ENCODE measurements at places on chromosomes 12 and 14.

GRCh38 chr12:18690653-18691052 lies 47.2 kb downstream of the PLCZ1 start:
- no peak for DNase-seq

DNA sequence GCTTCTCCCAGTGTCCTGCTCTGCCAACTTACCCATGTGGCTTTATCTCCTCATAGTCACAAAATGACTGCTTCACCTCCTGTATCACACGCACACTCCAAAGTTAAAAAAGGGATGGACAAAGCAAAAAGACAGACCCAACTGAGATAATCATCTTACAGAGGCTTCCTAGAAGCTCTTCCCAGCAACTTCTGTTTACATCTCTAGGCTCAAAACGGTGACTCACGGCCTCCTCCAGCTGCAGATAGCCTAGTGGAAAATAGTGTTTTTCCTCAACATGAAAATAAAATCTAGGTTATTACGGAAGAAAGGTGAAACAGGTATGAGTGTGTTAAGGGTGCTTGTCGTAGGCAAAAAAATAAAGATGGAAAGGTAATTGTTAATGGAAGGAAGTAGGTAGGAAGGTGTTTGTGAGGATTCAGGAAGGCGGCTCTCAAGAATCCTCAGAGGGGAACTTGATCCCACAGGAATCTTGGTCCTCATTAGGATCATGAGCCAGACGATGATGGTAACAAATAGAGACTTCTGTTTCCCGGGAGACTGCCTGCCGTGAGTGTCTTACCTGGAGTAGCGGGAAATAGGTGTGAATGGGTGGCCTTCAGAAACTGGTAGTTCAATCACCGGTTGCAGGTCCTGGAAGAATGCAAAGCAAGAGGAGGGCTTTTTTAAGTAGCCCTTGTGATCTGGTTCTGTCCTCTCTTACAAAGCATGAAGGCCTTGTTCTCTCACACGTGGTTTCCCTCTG lies 487.5 kb upstream of the TMEM132C start:
- no peak for DNase-seq

GRCh38 chr12:59403259-59403932 lies 192.4 kb upstream of the SLC16A7 start:
- DNase-seq: no peak

DNA sequence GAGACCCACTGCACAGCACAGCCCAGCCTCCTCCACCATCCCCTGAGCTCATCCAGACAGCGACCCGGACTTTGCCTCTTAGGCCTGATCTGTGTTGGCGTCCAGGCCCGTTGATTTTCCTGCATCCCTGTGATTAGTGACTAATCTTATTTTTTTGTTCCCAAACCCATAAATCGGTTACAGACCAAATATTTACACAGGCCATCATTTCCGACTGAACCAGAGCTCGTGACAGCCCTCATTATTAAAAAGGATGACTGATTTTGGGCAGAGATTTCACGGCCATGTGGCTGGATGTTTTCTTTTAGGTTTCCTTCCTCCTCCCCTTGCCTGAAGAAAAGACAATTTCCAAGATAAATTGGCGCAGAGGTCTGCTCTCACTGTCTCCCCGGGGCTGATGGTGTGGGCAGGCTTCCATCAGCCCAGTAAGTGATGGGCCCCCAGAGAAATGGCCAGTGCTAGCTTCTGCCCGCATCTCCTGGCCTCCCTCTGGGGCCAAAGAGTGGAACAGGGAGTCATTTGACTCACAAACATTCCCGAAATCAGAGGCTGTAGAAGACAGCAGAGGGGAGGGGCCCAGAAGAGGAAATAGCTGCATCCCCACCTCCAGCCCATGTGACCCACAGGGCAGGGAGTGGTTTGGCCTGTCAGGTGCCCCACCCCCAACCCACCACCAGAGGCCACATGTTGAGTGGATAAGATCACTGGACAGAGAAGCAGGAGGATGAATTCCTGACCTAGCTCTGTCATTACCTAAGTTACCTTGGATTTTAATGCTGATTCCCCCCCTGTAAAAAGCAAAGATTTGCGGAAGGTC lies 283.5 kb downstream of the KSR2 start:
- no peak for DNase-seq

DNA sequence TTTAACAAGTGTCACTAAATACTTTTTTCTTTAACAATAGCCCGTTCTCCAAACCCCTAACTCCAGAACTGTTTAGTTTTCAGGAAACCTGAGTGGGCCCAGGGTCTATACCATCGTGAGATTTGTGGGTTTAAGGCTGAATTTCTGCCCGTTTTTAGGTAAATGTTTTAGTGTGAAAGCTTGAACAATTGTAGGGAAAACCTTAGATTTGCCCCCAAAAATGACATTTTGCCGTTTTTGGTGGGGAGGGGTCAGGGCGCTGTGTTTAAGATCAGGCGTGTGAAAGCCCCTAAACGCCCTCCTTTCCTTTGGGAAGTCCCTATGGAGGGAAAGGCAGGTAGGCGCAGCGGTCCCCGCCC lies 320 bp upstream of the PRPF39 start:
- DNase-seq: no peak

DNA sequence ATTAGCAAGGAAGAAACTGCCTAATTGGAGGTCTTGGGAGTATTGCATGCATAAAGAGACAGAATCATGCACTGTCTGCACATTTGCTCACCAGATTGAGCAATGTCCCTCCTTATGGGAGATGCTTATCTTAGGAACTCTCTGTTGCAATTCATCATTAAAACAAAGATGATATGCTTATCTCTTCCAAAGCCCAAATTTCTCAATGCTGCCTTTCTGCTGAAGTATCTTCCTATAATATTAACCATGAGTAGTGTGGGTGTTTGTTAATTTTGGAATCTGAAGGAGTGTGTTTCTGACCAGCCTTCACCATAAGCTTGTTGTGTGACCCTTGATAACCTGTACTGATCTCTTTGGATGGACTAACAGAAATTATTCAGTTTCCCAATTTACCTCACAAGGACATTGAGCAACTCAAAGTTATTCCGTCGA lies 1257.6 kb upstream of the FLRT2 start:
- no peak for DNase-seq

- no peak for DNase-seq
Measured at GRCh38 chr14:55238019-55238680, 33.1 kb upstream of the FBXO34 start.

DNA sequence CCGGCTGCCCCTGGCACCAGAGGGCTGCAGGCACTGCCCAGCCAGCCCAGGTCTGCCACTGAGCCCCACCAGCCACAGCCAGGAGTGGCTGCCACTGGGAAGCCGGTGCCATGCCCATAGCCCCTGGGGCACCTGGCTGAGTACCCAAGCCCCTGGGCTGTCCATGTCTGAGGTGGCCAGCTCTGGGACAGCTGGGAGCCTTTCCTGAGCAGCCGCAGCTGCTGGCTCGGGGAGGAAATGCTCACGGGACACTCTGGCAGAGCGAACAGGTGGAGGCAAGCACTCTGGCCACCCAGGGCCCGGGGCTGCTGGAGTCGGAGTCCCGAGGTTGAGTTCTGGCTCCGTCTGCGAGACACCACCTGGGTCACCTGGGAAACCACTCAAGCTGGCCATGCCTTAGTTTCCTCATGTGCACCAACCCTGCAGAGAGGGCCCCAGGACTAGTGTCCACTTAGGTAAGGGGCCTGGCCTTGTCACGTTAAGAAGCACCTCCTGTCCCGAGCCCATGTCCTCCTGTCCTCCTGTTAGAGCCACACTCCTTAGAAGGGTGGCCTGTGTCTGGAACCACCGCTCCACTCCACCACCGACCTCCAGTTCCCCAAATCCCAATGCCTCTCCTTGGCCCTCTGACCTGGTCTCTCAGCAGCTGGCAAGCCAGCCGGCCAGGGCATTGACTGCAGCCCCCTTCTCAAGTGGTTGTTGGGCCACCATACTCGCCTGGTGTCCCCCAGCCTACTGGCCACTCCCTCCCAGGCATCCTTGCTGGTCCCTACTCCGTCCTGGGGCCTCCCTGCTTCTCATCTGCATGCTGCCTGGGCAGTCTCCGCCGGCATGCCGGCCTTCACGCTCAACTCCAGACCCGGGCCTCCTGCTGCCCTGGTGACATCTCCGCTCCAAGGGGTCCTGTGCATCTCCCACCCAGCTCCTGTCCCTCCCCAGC lies 45.3 kb downstream of the BEGAIN start:
- DNase-seq: no peak

GRCh38 chr14:100387450-100387849 lies 64.3 kb downstream of the SLC25A47 start:
- no peak for DNase-seq

DNA sequence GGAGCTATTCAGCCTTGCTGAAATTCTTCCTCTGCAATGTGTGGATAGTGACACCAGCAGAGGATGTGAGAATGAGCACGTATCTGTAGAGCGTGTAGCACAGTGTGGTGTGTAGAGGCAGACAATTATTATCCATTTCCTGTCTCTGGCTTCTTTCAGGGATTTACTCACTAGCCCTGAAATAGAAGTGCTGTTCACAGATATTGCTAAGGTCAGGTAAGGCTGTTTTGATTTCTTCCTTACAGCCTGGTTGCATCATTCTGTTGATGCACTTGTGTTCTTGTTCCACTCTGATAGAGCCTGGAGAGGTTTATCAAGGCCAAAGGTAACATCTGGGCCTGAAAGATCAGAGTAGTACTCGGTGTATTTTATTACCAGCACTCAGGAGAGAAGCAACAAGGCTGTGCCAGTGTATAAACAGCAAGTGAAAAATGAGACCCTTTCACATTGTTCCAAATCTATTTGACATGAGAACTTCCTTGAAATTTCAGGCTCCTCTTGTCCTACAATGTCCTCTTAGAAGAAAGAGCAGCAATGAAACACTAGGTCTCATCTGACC lies 16.7 kb downstream of the ARG2 start:
- no peak for DNase-seq

DNA sequence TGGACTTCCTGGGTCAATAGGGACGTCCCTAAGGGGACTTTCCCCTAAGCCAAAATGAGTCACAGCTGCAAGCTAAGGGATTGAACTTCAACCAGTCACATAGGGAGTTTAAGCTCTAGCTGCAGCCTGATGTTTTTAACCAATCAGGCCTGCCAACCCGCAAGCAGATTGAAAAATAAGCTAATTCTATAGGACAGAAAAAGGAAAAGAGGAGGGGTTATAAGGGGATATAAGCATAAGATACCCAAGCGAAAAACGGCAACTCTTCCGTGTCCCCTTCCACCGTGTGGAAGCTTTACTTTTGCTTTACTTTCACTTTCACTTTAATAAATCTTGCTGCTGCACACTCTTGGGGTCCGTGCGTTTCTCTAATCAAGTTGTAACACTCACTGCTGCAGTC lies 24.4 kb downstream of the ATP23 start:
- DNase-seq: no peak

- no peak for DNase-seq
Measured at GRCh38 chr14:20836668-20837338, 34.2 kb upstream of the RNASE1 start.

DNA sequence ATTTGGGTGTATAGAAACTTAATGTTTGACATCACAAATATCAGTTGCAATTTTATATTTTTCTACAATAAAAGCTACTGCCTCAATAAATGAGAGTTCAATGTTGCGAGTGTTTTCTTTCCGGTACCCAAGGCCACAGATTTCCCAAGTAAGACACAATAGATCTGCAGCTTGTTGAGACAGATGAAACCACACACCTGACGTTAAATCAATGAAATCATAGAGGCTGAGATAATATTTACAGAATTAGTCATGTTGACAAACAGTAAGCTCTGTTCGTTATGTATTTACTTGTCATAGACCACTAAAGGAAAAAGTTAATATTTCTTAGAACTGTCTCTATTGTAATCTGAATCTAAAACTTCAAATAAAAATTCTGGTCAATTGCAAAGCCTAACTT lies 49.2 kb upstream of the PTHLH start:
- no peak for DNase-seq

- DNase-seq: no peak
Measured at GRCh38 chr12:118373616-118374015, 909 bp upstream of the TAOK3 start.

GRCh38 chr14:100341301-100342031 lies 18.3 kb downstream of the SLC25A47 start:
- no peak for DNase-seq

- no peak for DNase-seq
Measured at GRCh38 chr12:127241072-127241817, 1025.7 kb upstream of the TMEM132C start.

GRCh38 chr12:113815031-113815430 lies 151.1 kb downstream of the RBM19 start:
- DNase-seq: no peak

GRCh38 chr12:106114447-106115068 lies 24.2 kb downstream of the NUAK1 start:
- no peak for DNase-seq

DNA sequence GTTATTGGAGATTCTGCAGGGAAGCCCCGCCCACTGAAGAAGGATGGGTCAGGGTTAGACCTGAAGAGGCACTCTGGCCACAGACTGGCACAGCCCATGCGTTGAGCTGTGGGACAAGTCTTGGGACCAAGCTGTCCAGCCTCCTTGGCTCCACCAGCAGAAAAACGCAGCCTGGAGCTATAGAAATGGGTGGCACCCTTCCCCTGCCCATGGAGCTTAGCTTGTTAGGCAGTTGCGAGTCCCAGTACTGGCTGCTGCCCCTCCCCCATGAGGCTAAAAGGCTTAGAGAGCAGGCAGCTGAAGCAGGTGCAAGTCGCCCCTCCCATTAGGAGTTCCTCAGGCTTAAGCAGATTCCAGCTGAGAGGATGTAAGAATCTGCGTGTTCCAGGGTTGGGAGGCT lies 1124.0 kb upstream of the TMEM132C start:
- no peak for DNase-seq

DNA sequence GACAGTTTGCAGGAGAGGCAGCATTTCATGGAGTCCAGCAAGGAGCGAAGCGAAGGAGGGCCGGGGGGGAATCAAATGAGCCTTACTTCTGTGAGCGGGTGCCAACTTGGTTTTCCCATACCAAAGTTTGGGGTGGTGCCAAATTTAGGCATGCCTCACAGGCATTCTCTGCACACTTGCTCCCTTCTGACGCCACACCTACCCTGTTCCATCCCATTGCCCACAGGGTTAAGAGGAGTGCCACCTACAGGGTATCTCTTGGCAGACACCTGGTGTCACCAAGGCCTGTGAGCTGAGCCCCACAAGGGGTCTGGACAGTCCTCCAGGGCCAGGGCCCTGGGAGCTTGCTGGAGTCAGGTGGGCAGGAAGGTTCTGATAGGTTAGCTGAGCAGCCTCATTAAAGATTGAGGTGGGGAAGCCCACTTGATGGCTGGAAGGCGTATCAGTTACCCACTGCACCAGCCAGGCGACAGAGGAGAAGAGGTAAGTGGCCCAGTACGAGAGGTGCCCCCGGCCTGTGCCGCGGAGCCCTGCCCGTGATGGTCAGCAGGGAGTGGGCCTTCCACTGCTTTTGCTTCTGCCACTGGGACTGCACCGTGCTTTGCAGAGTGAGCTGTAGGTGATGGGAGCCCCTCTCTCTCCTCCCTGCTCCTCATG lies 45.2 kb downstream of the DEGS2 start:
- DNase-seq: no peak

- DNase-seq: no peak
Measured at GRCh38 chr12:123114304-123115083, 36.4 kb downstream of the PITPNM2 start.

DNA sequence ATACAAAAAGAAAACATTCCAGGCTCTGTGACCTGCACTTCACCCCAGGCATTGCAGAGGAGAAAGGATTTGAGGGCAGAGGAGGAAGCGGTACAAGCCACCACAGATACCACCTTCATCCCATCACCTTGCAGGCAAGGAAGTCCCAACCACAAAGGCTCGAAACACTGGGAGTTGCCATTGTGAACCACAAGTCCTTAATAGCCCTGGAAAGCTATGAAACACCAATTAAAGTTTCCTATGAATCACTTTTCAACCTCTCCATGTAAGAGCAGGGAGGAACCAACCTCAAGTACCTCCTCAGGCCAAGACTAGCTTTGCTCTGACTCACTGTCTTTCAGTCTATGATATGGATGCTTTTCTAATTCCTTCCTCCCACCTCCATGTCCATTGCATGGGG lies 27.0 kb downstream of the MAP3K9 start:
- no peak for DNase-seq

GRCh38 chr12:29211696-29212095 lies 62.6 kb downstream of the FAR2 start:
- no peak for DNase-seq
